Fibroblast of skin of right biceps (primary cell): ENCODE measurements at places on chromosomes 1 and 21.

DNA sequence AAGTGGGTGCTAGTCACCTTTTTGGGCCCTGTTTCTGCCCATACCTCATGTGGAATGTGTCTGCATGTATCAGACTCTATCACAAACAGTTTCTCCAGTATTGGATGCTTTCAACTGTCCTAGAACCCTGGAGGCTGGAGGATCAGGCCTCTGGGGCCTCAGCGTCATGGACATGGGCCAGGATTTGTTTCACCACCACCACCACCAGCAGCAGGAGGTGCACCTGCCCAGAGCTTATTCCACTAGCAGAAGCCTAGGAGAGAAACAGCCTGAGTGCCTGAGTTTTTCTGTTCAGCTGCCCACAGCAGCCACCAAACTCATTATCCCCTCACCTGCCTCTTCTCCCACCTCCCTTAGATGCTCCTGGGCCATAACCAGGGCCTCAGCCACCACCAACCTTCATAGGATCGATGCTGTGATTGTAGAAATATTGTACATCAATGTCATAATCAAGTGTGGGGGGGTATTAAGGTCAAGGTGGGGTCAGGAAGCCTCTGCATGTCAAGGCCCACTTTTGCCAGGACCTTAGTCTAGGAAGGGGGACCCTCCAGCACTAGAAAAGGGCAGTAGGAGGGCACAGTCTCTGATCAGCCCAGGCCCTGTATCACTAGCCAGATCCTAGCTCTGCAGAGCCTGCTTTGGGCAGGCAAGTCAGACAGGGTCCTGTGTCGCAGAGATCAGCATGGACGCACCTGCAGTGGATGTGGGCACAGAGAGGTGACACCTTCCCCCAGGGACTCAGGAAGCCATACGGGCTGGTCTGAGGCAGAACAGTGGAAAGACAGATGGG, 9.3 kb downstream of the DMAP1 start:
- no peak for DNase-seq

DNA sequence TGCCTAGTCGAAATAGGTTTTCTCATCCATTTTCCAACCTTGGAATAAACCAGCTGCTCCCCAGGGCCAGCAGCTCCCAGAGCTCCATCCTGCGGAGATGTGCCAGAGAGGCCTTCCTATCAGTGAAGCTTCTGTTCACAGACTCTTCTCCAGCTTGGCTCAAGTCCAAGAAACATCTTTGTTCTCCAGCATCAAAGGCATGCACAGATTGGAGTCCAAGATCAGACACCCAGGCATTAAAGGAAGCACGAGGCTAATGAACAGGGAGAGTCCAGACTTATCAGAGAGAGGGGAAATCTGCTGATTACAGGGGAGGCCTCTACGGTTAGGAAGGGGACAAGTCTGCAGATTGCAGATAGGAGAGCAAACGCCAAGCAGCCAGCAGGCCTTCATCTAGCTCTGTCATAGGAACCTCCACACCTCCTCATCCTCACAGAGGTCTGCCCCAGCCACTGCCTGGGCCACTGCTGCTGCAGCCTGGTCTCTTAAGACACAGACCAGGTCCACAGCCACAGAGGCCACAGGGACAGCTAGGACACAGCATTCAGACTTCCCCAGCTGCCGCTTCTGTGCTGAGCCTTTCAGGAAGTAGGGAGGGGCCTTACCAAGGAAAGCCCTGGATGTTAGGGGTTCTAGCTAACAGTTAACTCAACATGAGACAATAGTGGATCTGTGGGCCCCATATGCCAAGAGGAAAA, 3.4 kb downstream of the PRR9 start:
- no peak for DNase-seq

DNA sequence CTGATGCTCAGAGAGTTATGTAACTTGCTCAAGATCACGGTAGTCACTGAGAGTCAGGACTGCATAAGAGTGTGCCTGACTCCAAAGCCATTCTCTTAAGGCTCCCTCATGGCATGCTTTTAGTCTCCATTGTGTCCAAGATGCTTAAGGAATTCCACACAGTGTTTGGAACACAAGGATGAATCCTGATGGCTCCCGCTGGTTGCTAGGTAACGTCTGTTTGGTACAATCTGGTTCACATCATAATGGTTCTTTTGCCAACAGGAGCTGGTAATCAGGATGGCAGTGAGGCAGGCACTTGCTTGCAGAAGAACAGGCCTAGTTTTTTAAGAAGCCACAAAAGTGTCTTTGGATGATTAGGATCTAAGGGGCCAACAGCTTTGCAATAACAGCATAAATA, 436.5 kb upstream of the DAB1 start:
- no peak for DNase-seq

DNA sequence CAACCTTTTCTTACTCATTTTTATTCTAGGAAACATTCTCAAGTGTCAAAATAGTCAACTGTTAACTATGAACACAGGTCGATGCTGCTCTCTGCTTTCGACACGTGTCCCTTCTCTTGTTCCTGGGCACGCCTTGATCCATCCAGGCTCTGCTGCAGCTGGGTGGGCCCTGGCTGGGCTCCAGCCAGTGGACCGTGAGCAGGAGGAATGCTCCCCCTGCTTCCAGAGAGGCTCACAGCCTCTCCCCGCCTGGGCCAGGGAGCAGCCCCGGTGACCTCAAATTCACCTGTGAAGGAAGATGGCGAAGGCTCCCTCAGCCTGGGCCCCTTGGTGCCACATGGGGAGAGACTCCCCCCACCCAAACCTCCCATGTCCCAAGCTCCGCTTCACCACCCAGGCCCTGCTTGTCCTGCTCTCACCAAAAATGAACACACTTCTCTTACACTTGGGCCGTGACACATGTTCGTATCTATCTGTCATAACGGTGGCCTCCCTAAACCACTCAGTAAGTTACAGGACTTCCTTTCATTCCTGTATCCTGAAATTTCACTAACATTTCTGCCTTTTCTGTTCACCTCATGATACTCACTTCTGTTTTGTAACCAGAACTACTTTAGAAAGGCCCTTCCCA, 24.6 kb upstream of the ADARB1 start:
- DNase-seq, result no peak

- peak; percentile 64 for DNase-seq
Measured at GRCh38 chr1:41920658-41921057, 1.9 kb upstream of the HIVEP3 start.

DNA sequence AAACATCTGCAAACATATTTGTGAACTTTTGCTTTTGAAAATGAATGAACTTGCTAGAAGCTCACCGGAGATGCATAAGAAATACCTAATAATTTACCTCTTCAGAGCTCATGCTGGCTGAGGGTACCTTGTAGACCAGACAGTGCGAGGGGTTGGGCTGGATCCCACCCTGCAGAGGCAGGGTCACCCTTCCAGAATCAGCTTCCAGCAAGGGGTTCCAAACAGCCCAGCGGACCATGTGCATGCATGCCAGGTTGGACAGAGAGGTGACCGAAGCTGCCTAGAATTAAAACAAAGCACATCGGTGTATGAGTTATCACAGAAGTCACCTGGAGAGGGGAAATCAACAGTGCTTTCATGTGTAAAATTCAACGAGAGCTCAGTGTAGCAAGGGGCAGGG, 59.2 kb downstream of the NPHP4 start:
- DNase-seq, result no peak

DNA sequence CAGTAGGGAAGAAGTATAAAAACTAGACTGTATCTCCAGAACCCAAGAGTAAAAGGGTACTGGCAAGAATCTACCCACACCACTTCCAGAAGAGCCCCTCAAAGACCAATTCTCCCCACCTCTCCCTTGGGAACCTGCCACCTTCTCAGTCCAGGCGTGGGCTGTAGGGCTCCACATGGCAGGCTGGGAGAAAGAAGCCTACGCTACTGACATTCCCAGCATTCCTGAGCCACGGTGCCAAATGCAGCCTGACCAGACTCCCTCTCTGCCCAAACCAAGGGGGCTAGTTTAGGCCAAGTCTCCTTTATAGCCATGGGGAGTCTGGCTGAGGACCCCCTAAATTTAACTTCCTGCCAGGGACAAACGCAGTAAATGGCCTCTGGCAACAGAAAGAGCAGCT, 2.0 kb downstream of the UBE2Q1 start:
- DNase-seq, result peak; percentile 29

DNA sequence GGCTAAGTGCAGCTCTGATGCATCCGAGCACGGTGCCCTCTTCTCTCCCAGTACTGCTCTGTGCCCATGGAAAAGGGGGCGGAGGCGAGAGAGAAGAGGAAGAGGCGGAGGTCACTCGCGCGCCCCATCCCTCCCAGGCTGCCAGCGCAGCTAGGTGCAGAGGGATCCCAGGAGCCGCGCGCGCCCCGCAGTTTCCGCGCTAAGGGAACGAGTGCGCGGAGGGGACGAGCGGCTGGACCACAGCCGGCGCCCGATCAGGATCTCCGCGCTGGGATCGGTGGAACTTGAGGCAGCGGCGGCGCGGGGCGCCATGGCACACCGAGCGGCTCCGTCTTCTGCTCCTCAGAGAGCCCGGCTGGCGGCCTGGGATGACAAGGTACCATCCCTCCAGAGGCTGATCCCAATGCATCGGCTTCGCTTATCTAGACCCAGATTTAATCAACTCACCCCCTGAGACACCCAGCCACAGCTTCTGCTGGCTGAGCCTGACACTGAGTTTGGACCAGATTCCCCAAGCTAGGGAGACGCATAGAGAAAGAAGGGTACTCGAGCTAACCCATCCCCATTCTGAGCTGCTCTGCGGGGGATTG, at the start of gene PTGFR:
Gene PTGFR (plus strand): TSS at position 114 of the 590 bp plus-strand sequence. CDS start 1,770 bp downstream, outside the sequence.
- peak; percentile 55 for DNase-seq

- DNase-seq, result no peak
Measured at GRCh38 chr1:11927866-11928592, 1.8 kb upstream of the KIAA2013 start.

DNA sequence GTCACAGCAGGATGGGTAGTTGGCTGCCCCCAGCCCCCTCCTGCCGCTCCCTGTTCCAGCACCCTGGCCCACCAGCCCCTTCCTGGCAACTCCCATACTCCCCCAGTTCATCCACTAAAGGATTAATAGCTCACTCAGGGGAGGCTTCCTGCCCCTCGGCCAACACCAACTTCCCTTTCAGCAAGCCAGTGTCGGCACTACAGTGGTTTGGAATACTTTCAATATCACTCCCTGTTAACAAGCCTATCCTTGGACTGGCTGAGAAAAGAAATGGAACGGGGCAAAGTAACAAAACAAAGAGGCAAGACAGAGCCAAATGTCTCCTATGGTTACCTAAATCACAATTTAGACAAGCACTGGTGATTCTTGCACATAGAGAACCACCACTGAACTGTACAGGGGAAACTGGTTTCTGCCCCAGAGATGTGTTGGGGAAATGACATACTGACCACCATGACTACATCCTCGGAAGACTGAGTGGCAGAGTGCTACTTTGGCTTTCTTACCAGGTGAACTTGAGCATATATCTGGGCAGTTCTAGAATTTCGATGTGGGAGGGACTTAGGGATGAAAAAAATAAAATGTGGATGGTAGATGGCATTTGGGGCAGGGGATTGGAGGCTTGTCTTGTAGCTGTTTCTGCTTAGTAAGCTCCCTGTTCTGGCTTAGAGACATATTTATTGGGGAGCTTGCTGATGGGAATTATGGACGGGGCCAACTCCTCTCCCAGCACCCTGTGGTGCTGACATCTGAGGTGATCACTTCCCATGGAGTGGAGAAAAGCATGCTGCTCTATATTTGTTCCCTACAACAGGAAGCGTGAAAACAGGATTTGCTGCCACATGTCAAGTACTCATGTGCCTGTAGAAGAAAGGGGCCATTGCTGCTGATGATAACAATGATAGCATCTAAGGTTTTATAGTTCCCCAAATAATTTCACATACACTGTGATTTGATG, 7.1 kb upstream of the CAPN2 start:
- DNase-seq, result peak; percentile 47

DNA sequence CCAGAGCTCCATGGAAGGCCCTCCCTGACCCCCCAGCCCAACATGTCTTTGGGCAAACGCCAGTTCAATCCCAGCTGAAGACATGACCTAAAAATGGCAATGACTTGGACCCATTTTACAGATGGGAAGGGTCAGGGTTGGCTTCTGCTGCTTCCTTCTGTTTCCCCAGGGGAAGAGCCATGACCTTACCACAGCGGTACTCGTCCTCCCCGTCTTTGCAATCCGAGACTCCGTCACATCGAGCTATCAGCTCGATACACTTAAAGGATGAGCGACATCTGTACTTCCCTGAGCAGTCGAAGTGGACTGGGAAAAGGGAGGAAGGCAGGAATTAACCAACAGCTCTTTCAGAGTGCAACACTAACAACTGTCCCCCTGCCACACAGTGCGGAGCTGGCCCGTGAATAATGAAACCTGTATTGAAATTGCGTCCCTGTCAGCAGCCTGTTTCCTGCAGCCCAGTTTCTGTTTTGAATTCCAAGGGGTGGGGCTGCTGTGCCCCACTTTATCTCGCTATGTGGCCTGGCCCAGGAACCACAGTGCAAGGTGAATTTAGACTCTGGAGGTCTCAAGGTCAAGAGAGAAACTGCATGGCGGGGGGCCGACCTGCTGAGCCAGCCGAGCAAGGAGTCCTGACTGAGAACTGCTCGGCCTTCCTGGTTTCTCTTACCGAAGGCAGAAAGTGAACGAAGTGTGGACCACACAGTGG, 7.0 kb downstream of the TMPRSS3 start:
- DNase-seq, result no peak

DNA sequence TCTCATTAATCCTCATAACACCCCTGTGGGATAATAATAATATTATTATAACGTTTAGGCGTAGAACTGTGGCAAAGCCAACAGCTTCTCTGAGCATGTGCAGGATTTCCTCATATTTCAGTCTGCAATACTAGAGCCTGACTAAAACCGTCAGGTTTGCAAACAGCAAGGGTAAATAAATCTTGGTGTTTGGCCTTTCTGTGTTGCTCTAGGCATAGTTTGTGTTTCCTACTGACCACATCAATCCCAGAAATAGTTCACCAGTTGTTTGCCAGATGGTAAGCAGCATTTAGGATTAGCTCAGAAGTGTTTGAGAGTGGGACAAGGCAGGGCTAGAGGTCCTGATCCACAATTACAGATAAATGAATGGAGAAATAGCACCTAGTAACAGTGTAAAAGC, 2.8 kb upstream of the KCNA3 start:
- DNase-seq, result no peak

DNA sequence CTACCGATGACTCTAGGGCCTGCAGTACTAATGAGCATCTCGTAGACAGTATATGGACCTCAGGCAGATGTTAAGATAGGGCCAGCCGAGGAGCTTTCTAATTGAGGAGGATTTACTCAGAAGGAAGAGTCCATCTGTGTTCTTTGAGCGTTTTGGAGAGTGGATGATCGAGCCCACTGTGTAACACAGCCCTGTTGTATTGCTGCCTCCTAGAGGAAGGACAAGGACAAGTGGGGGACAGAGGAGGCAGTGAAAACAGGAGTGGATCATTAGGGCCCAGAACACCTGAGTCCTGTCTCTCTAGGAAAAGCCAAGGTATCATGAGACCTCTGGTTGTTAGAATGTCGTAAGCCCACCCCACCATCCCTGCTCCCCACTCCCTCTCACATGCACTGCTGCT, 62.9 kb downstream of the TBX19 start:
- DNase-seq, result no peak

GRCh38 chr21:42665026-42665425, 11.6 kb downstream of the PDE9A start:
- no peak for DNase-seq

GRCh38 chr1:12159816-12160215, 7.0 kb upstream of the TNFRSF1B start:
- no peak for DNase-seq

GRCh38 chr1:187788718-187789117, 960.0 kb downstream of the PLA2G4A start:
- DNase-seq, result no peak

GRCh38 chr1:81678779-81679178, 122.0 kb upstream of the ADGRL2 start:
- DNase-seq, result no peak

GRCh38 chr1:156746728-156747631, 4.5 kb downstream of the HDGF start:
- peak; percentile 97 for DNase-seq
